Calu3 (cell line): ENCODE measurements at places on chromosomes 1 and 21. TPM values are rescaled to one million over a fixed set of nuclear protein-coding genes. Genes with fewer than 3 reads are reported as not detected.

DNA sequence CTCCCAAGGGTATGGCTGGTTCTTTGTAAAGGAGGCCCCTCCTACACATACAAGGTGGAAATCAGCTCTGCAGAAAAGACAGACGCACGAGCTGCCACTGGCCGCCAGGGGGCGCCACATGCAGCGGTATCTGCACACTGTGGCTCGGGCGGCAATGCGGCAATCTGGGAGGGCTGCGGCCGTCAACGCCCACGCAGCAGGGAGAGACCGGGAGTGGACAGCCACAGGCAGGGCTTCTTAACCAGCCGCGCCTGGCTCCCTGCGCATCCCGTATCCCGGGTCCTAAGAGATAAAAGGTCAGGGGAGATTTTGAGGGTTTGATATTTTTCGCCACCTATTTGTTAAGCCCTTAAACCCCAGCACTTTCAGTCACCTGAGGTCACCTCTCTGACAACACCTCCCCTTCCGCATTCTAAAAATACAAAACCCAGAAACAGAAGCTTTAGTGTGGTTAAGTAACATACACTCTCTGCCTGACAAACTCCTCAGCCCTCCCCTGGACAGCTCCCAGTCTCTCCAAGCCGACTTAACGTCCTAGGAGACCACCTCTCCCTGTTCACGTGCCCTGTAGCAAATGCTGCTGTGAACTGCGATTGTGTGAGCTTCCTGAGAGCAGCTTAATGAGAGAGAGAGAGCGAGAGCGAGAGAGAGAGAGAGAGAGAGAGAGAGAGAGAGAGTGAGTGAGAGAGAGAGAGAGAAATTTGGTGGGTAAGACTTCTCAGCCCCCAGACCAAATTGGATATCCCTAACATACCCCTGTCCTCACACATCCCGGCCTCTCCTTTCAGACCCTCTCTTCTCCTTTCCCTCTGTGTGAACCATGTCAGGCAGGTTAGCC, 13.5 kb upstream of the KCNA2 start:
- no peak overlapping the region for H3K27ac ChIP-seq
- DNase-seq = peak; percentile 86
- peaks cover 73% of the 10 kb centered on the region for H3K27me3 ChIP-seq
- peaks cover 10% of the 10 kb centered on the region for H3K36me3 ChIP-seq
- H3K4me3 ChIP-seq = peak overlapping the region; percentile 60
- peaks cover 25% of the 10 kb centered on the region for H3K4me1 ChIP-seq

DNA sequence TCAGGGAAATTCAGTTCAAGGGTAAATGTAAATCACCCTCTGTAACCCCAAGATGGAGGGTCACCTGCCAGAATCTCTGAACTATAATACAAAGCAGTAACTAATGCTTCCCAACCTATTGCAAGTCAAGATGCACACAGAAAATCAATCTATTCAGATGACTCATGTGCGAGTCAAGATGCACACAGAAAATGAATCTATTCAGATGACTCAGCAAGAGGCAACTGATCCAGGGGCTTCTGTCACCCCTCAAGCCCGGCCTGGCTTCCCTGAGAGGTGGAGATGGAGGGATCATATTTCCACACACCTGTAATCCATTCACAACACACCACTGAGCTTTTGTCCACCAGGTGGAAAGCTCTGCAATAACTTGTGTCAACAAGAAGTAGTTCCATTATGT, 17.4 kb upstream of the HIVEP3 start:
- no peaks in the 10 kb centered on the region for H3K36me3 ChIP-seq
- H3K27me3 ChIP-seq = no peaks in the 10 kb centered on the region
- DNase-seq = peak; percentile 63
- H3K4me3 ChIP-seq = no peak overlapping the region

DNA sequence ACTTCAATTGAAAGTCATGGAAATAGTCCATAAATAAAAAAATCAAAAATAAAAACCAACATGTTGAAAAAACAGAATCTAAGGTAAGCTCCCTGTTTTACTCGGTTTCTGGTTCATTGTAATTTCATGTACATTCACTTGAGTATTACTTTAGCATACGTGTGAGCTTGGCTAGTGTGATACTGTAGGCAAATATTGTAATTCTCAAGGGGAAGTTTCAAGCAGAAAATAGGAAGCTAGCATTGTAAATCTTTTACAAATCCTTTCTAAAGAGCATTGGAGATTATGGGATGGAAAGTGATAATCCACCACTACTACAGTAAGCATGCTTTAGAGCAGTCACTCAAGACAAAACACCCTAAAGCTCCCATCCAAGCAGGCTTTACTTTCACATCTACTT, 3.3 kb upstream of the LPAR3 start:
- H3K4me1 ChIP-seq = peaks cover 14% of the 10 kb centered on the region
- H3K36me3 ChIP-seq = peaks cover 19% of the 10 kb centered on the region
- H3K4me3 ChIP-seq = no peak overlapping the region
- DNase-seq = no peak
- H3K27ac ChIP-seq = no peak overlapping the region

GRCh38 chr1:192538407-192539296, 36.9 kb upstream of the RGS1 start:
- no peaks in the 10 kb centered on the region for H3K27me3 ChIP-seq
- no peaks in the 10 kb centered on the region for H3K36me3 ChIP-seq
- H3K27ac ChIP-seq = peak overlapping the region; percentile 53
- peaks cover 13% of the 10 kb centered on the region for H3K4me1 ChIP-seq

Gene KCNJ9
- not detected in 2 replicates for total RNA-seq

Gene AGT
- total RNA-seq = 27.5 and 49.6 TPM in 2 replicates

- H3K27me3 ChIP-seq = no peaks in the 10 kb centered on the region
- no peak overlapping the region for H3K4me3 ChIP-seq
- DNase-seq = no peak
- H3K36me3 ChIP-seq = peaks cover 28% of the 10 kb centered on the region
- no peaks in the 10 kb centered on the region for H3K4me1 ChIP-seq
- no peak overlapping the region for H3K27ac ChIP-seq
Measured at GRCh38 chr1:21706151-21706835, 37.1 kb upstream of the RAP1GAP start.

DNA sequence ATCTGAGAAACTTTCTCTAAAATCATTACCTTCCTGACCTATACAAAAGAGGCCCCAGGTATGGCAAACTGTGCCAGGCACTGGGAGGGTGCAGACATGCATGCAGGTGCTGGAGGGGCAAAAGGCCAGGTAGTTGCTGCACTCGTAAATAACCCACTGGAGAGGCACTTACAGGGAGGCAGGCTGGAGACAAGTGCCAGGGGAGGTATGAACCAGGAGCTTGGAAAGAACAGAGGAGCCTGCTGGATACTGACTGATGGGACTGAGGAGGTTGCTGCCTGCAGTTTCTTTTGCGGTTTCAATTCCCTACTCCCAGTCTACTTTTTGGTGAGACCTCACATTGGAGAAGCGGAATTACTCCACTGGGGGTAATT, 113.9 kb downstream of the DSCAM start:
- no peaks in the 10 kb centered on the region for H3K27me3 ChIP-seq
- H3K4me3 ChIP-seq = no peak overlapping the region
- no peaks in the 10 kb centered on the region for H3K36me3 ChIP-seq
- H3K4me1 ChIP-seq = no peaks in the 10 kb centered on the region

DNA sequence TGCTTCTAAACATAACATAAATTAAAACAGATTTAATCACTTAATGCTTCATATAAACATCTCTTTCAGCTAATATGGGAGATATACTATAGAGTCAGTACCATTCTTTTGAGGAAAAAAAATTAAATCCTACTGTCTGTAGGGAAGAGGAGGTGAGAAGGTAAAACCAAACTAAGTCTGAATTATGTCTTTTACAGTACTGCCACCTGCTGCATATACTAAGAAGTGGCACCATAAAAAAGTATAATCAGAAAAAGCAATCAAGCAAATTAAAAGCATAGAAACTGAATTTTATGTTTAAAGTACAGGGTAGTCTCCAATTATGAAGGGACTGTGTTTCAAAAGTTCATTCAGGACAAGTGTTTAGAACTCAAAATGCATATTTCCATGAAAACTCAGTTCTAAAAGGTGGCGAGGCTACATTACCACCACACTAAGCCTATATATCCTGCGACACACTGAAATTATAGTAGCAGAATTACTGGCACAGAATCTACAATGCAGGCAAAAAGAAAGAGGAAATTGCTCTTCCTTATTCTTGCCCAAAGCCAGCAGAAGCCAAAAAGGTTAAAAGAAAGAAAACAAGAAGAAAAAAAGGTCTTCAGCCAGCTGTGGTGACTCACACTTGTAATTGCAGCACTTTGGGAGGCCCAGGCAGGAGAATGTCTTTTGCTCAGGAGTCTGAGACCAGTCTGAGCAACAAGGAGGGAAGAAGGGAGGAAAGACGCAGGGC, 9.0 kb downstream of the NSL1 start:
- peaks cover 7% of the 10 kb centered on the region for H3K4me1 ChIP-seq
- DNase-seq = no peak
- H3K27ac ChIP-seq = peak overlapping the region; percentile 9
- peaks cover 17% of the 10 kb centered on the region for H3K36me3 ChIP-seq

DNA sequence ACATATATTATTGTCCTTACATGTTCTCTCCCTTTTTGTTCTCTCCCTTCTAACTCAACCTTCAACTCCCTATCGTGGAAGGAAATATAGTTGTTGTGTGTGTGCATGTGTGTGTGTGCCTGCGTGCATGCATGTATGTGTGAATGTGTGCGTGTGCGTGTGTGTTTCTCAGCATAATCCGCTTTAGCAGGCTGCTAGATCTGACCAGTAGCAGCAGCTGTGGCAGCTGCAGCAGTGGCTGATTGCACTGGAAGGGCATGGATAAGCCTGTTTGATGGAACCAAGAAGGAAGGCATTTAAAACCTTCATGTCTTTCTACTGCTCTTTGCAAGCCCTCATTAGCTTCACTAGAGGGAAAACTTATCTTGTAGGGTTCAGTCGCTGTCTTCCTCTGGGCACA, 65.6 kb upstream of the IRF2BP2 start:
- H3K4me3 ChIP-seq = peak overlapping the region; percentile 59
- no peak overlapping the region for H3K27ac ChIP-seq
- no peak for DNase-seq

GRCh38 chr1:210944252-210944651, 189.7 kb downstream of the KCNH1 start:
- DNase-seq = no peak
- no peak overlapping the region for H3K27ac ChIP-seq
- H3K4me1 ChIP-seq = no peaks in the 10 kb centered on the region
- H3K27me3 ChIP-seq = no peaks in the 10 kb centered on the region

- no peak for DNase-seq
- H3K4me3 ChIP-seq = no peak overlapping the region
- no peaks in the 10 kb centered on the region for H3K36me3 ChIP-seq
- no peak overlapping the region for H3K27ac ChIP-seq
- H3K4me1 ChIP-seq = no peaks in the 10 kb centered on the region
Measured at GRCh38 chr1:25747046-25747719, 52.8 kb upstream of the SELENON start.

GRCh38 chr1:41381692-41382479, 20.7 kb downstream of the FOXO6 start:
- no peak overlapping the region for H3K27ac ChIP-seq
- peak overlapping the region; percentile 67 for H3K4me3 ChIP-seq
- H3K27me3 ChIP-seq = peaks cover 53% of the 10 kb centered on the region
- peaks cover 14% of the 10 kb centered on the region for H3K4me1 ChIP-seq
- peaks cover 19% of the 10 kb centered on the region for H3K36me3 ChIP-seq

Gene LCE3D
- not detected in 2 replicates for total RNA-seq

Gene GPR25
- not detected in 2 replicates for total RNA-seq
